Activated gamma-delta T cell (primary cell): ENCODE measurements at places on chromosomes 5 and 9.

GRCh38 chr9:87642330-87643106 is 83.4 kb upstream of the CTSL start:
- DNase-seq, result no peak

DNA sequence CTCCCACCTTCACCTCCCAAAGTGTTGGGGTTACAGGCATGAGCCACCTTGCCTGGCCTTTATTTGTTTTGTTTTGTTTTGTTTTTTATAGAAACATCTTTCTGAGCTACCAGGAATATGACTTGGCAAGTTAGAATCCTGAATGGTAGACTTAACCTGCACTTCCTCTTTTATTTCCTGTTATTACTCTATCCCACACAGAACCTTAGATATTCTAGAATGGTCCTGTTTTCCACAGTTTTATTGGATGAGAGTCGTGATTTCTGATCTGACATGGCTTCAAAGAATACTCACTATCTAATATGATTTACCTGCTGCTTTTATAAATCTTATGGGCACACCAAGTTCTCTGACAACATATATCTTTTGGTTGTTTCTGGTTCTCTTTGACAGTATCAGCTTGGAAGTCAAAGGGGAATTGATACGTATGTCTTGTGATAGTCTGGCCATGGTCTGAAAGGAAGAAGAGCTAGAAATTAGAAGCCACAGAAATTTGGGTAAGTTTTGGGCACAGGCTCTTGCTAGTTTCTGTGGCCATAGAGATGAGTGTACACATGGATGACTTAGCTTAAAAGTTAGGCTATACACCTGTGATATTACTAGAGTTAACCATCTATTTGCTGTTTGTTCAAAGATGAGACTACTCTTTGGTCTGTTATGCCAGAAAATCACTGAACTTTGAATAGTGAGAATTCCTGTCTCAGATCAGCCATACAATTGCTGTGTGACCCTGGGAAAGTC is 4.7 kb upstream of the PANK3 start:
- no peak for DNase-seq

- DNase-seq, result no peak
Observed at GRCh38 chr5:14153932-14154731, 11.0 kb downstream of the TRIO start.

- DNase-seq, result no peak
Observed at GRCh38 chr5:31470608-31471007, 61.3 kb downstream of the DROSHA start.

- DNase-seq, result no peak
Observed at GRCh38 chr9:75869236-75869635, 21.2 kb upstream of the PCSK5 start.

- no peak for DNase-seq
Observed at GRCh38 chr5:177434437-177434836, 8.0 kb downstream of the GRK6 start.

DNA sequence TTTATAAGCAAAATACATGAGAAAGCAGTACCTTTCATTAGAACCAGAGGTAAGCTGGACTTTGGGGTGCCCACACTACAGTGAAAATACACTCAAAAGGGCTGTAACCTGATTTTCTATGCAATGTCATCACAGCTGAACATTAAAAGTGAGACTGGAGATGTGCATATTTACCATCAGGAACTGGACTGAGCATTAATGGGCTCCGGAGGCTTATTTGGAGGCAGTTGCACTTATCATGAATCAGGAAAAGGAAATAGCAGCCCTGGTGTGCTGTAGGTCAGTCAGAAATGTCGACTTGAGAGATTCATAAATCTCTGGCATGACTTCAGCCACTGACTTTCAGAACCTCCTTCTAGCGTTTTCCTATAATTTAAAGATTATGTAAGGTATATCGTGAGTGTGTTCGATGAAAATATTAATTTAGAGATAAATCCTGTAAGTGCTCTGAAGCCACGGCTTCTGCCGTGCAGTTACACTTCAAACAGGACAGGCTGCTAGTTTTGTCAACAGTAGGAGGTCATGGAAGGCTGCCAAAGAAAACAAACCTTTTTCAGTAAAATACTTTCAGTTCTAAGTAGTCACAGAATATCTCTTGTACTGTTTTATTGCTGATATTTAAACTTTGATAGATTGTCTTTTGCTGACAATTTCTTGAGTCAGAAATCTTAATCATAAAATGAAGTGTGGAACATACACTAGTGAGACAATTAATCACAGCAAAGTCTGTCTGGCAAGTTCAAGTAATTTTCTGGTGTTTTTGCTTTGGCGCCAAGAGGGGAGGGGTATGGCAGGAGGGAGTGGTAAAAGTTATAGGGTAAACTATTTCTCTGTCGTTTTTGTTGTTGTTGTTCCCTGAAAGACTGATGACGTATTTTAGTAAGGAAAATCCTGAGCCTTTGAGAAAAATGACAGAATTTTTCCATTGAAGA is 939.7 kb downstream of the NR2F1-AS1 start:
- DNase-seq, result no peak

DNA sequence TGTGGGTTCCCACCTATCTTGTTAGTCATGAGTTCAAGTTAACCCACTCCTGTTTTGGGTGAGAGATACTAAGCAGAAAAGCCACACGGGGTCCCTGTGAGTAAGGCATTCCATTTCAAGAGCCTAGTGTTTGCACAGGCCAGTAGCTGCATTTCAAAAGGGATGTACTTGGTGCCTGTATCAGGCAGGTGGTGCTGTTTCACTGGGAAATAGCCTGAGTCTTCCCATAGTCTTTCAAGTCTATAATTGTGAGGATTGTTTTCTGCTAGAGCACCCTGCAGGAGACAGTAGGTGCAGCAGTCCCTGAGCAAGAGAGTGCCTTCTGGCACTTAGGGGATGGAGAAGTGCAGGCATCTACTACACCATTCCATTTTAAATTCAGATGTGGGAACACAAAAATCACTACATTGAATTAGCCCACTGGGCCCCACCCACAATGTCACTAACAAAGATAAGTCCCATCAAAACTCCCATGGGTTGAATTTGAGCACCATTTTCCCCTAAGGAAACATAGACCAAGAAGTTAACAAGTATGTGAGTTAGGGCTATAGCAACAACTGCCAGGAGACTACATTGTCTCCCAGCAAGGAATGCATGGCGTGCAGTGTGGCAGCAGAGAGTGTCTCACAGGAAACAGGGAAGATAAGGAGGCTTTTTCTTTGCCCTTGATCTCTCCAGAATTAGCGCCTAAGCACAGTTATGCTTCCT is 263.2 kb downstream of the COX7C start:
- DNase-seq, result no peak

- no peak for DNase-seq
Observed at GRCh38 chr5:53560028-53560427, 411 bp upstream of the NDUFS4 start.

GRCh38 chr5:14662721-14663260 is 1.7 kb upstream of the OTULIN start:
- no peak for DNase-seq

DNA sequence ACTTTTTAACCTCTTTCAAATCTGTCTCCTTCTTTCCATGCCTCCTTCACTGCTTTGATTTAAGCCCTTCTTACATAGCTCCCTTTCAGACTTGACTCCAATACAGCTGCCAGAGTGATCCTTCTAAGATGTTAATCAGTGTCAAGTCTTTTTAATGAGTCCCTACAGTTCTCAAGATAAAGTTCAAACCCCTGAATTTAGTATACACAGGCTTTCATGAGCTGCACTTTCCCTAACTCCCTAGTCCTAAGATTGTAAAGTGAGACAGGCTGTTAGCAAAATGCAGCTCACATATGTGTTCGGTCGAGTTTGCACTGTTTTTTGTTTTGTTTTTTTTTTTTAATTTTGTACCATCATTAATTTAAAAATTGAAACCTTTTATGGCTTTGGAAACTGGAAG is 190.4 kb upstream of the VCAN start:
- DNase-seq, result no peak

DNA sequence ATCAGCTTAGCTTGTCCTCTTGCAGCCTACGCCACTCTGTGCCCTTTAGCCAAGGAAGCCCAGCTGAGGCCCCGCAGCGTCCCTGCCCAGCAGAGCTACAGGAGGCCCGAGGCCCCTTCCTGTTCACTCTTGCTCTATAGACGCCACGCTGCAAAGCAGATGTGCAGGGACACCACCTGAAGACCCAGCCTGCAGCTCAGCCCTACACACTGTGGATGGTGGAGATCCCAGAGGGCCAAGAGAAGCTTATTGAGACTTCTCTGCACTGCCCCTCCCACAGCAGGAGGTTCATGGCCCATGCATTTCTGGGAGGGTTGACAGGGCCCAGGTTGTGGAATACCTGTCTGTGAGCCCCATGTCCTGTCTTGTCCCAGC is 33.6 kb downstream of the IRF1 start:
- DNase-seq, result no peak

- no peak for DNase-seq
Observed at GRCh38 chr5:145913701-145914100, 22.7 kb upstream of the SH3RF2 start.

DNA sequence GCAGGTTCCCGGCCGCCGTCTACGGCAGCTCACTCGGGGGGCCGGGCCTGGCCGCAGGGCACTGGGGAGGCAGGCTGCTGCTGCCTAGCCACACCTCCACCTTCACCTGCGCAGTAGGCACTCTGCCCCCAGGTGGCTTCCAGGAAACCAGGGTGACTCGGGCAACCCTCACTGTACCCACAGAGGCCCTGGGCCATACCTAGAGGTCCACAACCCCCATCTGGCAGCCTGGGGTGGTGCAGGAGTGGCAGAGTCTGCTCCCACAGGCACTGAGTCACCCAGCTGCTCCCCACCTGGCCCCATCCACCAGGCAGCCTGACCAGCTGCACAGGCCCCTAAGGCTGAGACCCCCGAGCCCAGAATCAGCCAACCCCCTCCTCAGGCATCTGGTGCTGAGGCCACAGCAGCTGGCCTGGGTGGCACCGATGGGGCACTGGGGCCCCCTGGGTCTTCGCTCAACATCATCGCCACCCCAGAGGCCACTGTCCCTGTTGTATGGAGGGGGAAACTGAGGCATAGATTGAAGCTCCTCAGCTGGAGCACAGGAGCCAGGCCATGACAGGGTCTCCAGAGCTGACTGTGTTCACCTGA is 70.2 kb downstream of the KCNT1 start:
- no peak for DNase-seq
